Peyer's patch (tissue), 4 donors: ENCODE measurements at places on chromosomes 3 and 15. TPM values are rescaled to one million over a fixed set of nuclear protein-coding genes. Genes with fewer than 3 reads are reported as not detected.
A peak's percentile ranks its signal among the peaks of the same experiment; 100 is the strongest.

- DNase-seq, result no peak
Observed at GRCh38 chr3:140399871-140400270, 278.0 kb upstream of the TRIM42 start.

GOLGA6L4 gene
- total RNA-seq, result 2.0 TPM

TLR9 gene
- not detected for total RNA-seq

DNA sequence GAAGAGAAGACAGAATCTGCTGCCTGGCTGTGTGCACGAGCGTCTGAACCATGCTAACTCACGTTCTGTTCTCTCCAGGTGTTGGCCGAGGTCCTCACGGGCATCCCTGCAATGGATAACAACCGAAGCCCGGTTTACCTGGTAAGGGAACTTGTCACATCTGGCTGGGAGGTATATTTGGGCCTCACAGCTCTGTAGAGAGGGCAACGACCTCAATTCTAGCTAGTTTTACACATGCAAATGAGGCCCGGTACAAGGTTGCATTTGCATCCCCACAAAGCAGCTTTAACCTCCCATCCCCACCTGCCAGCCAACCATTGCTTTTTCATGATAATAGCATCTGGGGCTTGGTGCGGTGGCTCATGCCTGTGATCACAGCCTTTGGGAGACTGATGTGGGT, 22.0 kb upstream of the TATDN2 start:
- DNase-seq, result peak; percentile 67

DNA sequence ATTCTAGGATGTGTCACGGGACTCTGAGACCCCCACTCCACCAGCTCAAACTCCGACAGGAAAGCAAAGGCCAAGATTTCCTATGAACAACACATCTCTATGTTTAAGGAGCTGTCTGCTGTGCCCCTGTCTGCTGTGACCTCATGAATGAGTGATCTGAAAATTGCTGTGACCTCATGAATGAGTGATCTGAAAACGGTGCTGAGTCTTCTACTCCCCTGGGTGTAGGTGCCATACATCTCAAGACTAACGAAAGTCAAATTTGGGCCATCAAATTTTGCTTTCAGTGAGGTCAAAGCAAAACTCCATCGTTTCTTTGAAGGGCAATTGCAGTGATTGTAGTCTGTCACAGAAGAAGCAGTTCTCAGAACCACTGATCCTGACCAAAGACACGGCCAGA, 24.4 kb downstream of the IL5RA start:
- no peak for DNase-seq

DNA sequence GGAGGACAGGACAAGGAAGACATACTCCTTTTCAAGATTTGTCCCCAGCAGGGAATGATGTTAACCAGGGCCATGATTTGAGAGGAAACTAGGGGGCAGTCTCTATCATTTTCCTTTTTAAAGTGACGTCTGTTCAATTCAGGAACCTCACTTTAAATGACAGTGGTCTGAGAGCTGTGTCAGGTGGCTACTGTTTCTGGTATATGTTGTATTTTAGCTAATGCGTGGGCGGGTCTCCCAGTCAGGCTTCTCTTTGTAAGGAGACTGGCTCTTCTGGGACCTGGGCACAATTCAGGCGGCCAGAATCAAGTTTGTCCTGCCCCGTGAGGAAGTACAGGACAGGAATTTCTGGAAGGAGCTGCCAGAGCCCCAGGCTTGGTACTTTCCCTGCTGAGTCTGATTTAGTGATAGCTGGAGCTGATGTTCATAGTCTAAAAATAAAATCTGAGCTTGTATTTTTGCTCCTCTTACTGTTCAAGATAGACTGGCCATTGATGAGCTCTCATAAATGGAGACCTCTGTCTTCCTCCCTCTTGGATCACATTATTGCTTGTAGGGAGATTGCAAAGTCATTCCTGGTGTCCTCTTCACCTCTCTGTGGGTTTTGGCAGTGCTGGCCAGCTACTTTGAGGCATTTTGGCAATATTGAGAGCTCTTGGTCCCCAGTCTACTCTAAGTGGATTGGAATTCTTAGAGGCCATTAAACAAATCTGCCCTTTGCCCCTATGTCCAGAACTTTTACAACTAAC, 25.6 kb downstream of the SQOR start:
- no peak for DNase-seq

DNA sequence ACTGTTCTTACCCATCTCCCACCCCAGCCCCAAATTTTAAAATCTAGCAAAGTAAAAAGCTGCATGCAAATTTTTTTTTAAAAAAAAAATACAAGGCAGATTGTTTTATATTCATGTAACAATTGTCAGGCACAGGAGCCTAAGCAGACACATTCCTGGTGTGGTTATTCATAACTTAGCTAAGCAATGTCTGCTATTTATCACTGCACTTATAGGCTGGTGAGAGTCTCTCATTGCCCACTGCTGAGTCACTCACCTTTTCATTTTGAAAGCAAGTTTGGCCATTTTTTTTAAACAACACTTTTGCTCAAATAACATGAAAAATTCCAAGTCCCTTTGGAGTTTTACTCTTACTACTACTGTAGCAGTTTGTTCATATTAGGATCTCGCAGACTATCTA, 413.9 kb downstream of the RBMS3 start:
- no peak for DNase-seq

SLC12A8 gene
- 26.0 TPM for total RNA-seq

DNA sequence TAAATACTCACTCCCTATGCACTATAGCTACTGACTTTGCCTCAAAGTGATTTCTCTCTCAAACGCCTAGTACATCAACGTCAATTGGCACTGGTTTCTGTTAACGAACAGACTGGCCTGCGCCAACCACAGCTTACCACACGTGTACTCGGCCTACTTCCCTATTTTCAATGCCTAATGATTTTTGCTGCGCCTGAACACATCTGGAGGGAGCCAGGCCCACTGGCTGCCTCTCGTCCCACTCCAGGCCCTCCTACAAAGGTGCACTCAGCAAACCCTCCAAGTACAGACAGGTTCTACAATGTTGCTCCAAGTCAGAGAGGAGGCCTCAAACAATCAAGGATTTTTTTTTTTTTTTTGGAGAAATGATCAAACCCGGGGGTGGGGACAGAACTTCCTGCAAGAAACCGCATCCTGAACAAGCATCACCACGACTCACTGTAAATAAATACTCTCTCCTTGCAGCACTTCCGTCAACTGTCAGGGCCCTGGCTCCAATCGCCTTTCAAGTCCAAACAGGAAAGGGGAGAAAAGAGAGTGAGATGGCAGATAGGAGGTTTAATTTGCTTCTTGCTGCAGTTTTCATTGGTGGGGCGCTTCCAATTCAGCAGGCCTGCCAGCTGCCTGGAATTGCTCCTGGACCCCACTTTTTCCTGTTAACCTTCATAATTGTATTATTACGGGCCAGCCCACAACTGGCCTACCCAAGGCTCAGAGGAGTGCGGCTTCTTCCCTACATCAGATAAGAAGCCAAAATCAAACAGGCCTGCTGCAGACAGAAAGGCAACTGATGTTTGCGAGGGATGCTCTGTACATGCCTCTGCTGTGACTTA, 139.3 kb downstream of the FOXP1 start:
- DNase-seq, result peak; percentile 91

- no peak for DNase-seq
Observed at GRCh38 chr3:69855436-69856162, 116.3 kb downstream of the MITF start.

DNA sequence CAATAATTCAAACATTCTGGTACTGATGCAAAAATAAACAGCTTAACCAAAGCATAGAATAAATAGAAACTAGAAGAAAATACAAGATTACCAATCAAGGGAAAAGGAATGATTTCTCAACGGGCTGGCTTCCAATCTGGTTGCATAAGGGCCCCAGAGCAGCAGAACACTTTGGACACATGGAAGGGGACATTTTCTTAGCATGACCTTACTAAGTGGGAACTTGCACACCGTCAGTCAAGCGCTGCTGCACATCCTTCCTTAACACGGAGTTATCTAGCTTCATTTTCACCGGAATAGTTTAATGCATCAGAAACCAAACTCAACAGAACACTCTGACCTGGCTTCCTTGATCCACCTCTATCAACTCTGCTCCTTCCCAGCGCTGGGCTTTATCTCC, 388.5 kb downstream of the VPS13C start:
- no peak for DNase-seq
